H1 (cell line): ENCODE measurements at places on chromosomes 4 and X. TPM values are rescaled to one million over a fixed set of nuclear protein-coding genes. Genes with fewer than 3 reads are reported as not detected.

Gene TMPRSS11A
- polyA plus RNA-seq, result not detected in 2 replicates

Gene XK
- polyA plus RNA-seq, result 0.76 and 0.78 TPM in 2 replicates

Gene SPIN2A
- polyA plus RNA-seq, result 2.5 and 3.2 TPM in 2 replicates

Gene VCX3B
- polyA plus RNA-seq, result not detected in 2 replicates

Gene SULT1E1
- not detected in 2 replicates for polyA plus RNA-seq

Gene CXCL6
- polyA plus RNA-seq, result 6.3 and 10.2 TPM in 2 replicates

Gene DKK2
- 0.09 and 0.14 TPM in 2 replicates for polyA plus RNA-seq

Gene PPEF1
- 0.08 and 0.17 TPM in 2 replicates for polyA plus RNA-seq

Gene GNRHR
- not detected in 2 replicates for polyA plus RNA-seq

Gene CHM
- 4.0 and 8.6 TPM in 2 replicates for polyA plus RNA-seq

Gene CFAP99
- polyA plus RNA-seq, result 0.09 TPM in 1 of 2 replicates, not detected in the other

Gene AFF2
- 1.9 and 2.0 TPM in 2 replicates for polyA plus RNA-seq

Gene USP17L18
- polyA plus RNA-seq, result not detected in 2 replicates

Gene TMPRSS11B
- polyA plus RNA-seq, result not detected in 2 replicates

Gene GAGE12C
- not detected in 2 replicates for polyA plus RNA-seq

Gene HUWE1
- polyA plus RNA-seq, result 106 and 114 TPM in 2 replicates

Gene PGM2
- polyA plus RNA-seq, result 7.7 and 9.5 TPM in 2 replicates

Gene CENPVL1
- polyA plus RNA-seq, result 7.3 and 8.0 TPM in 2 replicates

Gene NUDT10
- 14.4 and 18.2 TPM in 2 replicates for polyA plus RNA-seq

Gene PCDH10
- 2.2 and 3.0 TPM in 2 replicates for polyA plus RNA-seq

Gene CT45A6
- not detected in 2 replicates for polyA plus RNA-seq

Gene FAT1
- 84.0 and 94.4 TPM in 2 replicates for polyA plus RNA-seq

Gene OTOP1
- not detected in 2 replicates for polyA plus RNA-seq

Gene ALG13
- polyA plus RNA-seq, result 70.6 and 93.6 TPM in 2 replicates

Gene GAB1
- 4.9 and 6.8 TPM in 2 replicates for polyA plus RNA-seq

Gene ARHGAP36
- 0.30 and 0.38 TPM in 2 replicates for polyA plus RNA-seq

Gene HPGD
- polyA plus RNA-seq, result 0.49 and 1.1 TPM in 2 replicates

Gene CCDC149
- 1.8 and 2.2 TPM in 2 replicates for polyA plus RNA-seq

Gene TRPC3
- 0.41 and 0.49 TPM in 2 replicates for polyA plus RNA-seq

Gene BEX3
- polyA plus RNA-seq, result 282 and 366 TPM in 2 replicates

Gene HTN1
- not detected in 2 replicates for polyA plus RNA-seq

Gene IRS4
- polyA plus RNA-seq, result 3.8 and 7.3 TPM in 2 replicates

Gene NPY5R
- polyA plus RNA-seq, result 0.85 and 1.9 TPM in 2 replicates

Gene FDCSP
- not detected in 2 replicates for polyA plus RNA-seq
